CD4-positive, alpha-beta T cell treated with Interferon gamma for 1 hour (primary cell): ENCODE measurements at places on chromosomes 2 and 18.

- DNase-seq: no peak
Measured at GRCh38 chr18:6428851-6429395, 14.2 kb upstream of the L3MBTL4 start.

DNA sequence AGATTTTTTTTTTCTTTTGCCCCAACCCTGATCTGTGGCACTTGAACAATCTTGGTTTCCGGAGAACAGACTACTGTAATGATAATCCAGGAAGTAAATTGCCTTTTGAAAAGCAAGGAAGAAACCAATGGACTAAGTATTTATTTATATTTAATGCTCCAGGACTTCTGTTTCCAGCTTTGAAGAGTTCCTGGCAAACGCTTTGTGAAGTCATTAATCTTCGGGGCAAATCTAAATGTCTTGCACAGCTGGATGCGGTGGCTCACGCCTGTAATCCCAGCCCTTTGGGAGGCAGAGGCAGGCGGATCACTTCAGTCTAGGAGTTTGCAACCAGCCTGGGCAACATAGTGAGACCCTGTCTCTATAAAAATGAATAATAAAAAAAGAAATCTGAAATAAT, 135.1 kb upstream of the GATA6 start:
- DNase-seq: no peak

DNA sequence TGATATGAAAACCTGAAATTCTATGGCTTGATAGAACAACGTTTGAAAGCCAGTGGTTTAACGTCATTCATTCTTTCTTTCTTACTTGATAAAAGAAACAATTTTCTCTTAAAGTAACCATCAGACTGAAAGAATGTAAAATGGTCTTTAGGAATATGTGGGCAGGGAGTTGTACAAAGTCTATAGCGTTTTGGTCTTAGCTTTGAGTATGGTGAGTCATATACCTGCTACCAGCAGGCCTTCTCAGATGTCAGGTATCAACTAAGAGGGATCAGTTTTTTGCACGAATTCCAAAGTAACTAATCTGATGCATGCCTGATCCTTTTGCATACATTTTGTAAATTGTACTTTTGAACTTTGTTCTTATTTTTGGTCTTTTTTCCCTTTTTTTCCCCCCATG, 101.5 kb upstream of the DSEL start:
- DNase-seq: no peak

DNA sequence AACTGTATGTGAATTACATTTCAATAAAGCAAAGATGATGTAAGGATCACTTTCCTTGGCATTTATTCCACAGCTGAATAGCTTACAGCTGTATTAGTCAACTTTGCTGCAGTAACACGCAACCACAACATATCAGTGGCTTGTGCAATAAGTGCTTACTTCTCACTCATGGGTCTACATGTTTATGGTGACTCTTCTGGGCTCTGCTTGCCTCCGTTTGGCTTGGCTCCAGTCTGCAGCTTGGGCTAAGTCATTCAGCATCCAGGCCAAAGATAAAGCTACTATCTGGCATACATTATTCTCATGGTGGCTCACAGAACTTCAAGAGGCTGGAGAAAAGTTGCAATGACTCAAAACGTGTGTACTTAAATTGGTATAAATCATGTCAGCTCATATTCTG, 355.0 kb downstream of the RNF144A start:
- DNase-seq: no peak

GRCh38 chr2:237682151-237682550, 54.8 kb downstream of the LRRFIP1 start:
- DNase-seq: no peak

- DNase-seq: no peak
Measured at GRCh38 chr2:44135771-44136170, 32.9 kb upstream of the PPM1B start.

- no peak for DNase-seq
Measured at GRCh38 chr18:44804033-44804432, 123.3 kb downstream of the SETBP1 start.

GRCh38 chr2:62109554-62109953, 86.4 kb upstream of the B3GNT2 start:
- no peak for DNase-seq

DNA sequence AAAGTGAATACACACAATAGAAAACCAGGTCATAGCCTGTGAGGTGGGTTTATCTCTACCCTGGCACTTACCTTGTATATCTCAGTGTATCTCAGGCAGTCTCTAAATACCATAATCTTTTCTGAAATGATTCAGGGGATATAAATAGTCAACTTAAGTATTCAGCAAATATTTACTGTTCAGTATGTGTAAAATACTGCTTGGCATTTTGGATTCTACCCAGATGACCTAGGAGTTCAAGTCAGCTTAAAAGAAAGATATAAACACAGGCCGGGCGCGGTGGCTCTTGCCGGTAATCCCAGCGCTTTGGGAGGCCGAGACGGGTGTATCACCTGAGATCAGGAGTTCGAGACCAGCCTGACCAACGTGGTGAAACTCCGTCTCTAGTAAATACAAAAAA, 23.8 kb downstream of the GRHL1 start:
- no peak for DNase-seq

GRCh38 chr2:195561116-195561921, 95.7 kb upstream of the SLC39A10 start:
- DNase-seq: no peak

DNA sequence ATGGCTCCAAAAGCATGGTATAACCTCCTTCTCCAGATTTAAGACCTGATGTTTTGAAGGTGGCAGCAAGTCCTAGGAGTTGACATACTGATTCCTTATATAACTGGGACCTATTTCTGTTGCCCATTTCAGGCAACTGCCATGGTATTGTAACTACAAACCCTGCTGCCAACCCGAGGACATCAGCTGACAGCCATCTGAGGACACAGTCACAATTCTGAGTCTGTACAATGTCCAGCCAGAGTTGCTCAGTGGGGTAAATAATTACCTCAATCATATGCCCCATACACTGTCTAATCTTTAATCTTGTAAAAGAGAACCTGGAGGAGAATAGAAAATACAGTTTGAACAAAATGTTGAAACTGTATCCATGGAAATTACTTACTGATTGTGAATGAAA, 8.7 kb upstream of the GAREM2 start:
- no peak for DNase-seq

DNA sequence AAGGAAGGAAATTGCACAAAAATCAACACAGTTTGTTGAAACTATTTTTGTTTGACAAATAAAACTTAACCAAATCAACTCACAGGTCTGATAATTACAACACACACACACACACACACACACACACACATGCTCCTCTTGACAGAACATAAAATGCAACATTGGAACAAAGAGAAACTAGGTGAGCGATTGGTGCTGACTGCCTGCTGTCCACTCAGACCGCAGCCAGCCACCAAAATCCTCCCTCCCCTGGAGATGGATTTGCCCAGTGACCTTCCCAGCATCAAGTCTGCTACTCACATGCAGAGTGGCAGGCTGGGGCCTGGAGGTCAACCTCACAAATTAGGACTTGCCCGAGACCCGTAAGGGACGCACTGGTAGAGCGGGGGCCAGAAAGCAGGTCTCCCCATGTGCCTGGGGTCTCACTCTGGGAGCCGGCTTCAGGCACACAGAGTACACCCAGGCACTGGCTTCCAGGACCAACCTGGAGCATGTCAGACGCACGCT, 61.4 kb downstream of the DIPK1C start:
- no peak for DNase-seq

DNA sequence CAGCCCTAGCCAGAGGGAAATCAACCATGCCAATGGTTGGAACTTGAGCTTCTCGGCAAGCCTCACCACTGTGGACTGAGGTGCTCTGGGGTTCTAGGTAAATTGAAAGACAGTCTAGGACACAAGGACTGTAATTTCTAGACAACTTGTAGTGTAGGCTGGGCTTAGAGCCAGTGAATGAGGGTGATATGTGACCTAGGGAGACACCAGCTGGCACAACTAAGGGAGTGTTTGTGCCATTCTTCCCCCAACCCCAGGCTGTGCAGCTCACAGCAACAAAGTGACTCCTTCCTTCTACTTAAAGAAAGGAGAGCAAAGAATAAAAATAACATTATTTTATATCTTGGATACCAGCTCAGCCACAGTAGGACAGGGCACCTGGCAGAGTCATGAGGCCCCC, 1690.7 kb upstream of the TMEFF2 start:
- DNase-seq: no peak

DNA sequence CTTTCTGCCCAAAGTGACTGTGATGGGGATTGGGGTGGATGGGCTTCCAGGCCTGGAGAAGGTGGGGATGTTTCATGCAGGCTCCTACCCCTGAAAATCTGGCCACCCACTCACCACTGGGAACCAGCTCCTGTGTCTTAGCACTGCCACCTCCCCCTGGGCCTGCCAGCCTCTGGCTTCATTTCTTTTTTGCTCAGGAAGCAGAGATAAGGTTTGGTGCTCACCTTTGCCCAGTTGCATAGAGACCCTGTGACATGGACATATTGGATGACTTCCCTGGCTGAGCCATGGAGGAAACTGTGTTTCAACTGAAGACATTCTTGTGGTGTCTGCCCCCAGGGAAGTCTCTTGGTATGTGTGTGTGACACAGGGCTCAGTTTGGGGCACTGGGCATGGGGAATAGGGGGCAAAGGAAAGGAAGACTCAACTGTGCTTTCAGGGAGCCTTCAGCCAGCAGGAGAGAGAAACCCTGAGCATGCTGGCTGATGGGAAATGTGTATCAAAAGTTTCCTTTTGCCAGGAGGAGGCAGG, 16.7 kb downstream of the CTIF start:
- no peak for DNase-seq

- DNase-seq: no peak
Measured at GRCh38 chr2:177602611-177603164, 210.1 kb downstream of the AGPS start.

DNA sequence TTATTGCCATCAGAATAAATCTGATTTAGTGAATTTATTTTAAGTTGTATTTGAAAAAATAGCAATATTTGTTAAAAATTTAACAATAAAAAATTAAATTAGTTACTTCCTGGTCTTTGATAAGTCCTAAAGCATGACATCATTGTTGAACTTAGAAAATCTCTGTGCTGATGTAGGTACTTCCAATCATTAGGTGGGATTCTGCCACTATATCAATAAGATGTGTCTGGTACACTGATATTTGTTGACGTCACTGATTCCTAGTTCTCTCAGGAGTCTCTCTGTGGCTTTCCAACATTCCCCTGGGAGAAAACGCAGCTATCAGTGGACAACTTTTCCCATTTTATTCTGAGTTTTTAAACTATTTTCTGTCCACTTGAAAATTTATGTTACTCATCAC, 143.5 kb downstream of the GALNT13 start:
- DNase-seq: no peak

DNA sequence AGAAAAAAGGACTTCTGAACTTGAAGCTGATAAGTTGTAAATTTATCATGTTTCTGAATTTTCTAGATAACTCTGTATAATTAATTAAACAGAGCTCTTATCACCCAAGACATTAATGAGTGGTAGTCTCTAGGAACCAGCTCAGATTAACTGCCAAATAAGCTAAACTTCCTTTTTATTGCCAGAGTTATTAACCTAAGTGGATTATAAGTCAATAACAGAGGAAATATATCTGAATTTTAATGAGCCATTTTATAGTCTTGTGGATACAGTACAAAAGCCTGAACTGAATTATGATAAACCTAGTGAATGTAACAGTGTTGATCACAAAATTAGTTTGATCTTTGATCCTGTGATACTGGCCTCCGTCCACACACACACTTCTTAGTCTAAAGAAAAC, 111.5 kb downstream of the COMMD1 start:
- no peak for DNase-seq

- DNase-seq: no peak
Measured at GRCh38 chr2:144475569-144476275, 44.2 kb downstream of the ZEB2 start.

DNA sequence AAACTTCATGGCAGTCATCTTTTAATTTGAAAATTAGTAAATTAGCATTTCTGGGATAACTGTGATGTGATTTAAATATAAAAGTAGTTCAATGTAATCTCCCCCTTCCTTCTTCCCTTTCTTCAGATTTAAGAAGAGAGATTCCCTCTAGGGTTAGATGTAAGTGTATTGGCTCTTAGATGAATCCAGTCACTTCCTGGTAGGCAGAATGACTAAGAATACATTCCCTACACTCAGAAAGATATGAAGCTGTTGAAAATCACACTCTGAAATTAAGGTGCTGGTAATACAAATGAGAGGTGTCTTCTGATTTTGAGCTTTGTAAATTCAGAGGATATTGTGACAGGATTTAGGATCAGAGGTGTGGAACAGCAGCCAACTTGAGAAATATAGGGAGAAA, 71.6 kb downstream of the TDRD15 start:
- DNase-seq: no peak

GRCh38 chr2:22518641-22519040, 866.3 kb upstream of the KLHL29 start:
- DNase-seq: no peak

- DNase-seq: no peak
Measured at GRCh38 chr2:38141501-38141900, 65.5 kb upstream of the CYP1B1 start.

- no peak for DNase-seq
Measured at GRCh38 chr2:165573534-165574461, 104.3 kb downstream of the CSRNP3 start.

- DNase-seq: no peak
Measured at GRCh38 chr2:126359494-126359893, 296.5 kb upstream of the GYPC start.

DNA sequence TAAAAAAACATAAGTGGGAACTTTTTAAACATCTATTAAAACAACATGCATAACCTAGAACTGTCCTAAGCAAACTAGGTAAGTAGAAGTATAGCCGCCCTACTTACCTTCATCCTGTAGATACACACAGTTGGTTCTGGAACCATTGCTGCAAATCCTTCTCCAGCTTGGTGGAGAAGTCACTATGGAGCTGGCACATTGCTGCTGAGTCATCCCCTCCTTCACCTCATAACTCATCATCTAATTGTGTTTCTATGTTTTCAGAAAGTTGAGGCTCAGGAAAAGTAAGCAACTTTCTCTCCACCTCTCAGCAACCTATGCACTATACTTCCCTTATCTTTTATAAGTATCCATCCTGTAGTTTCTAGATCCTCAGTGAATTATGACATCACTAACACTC, 269.8 kb upstream of the MMADHC start:
- DNase-seq: no peak

GRCh38 chr2:58585233-58585632, 344.1 kb upstream of the FANCL start:
- DNase-seq: no peak

GRCh38 chr2:128549646-128550260, 231.1 kb upstream of the HS6ST1 start:
- DNase-seq: no peak
